ENCODE measurements at places on chromosomes 1 and 21. TPM values are rescaled to one million over a fixed set of nuclear protein-coding genes. Genes with fewer than 3 reads are reported as not detected.

DNA sequence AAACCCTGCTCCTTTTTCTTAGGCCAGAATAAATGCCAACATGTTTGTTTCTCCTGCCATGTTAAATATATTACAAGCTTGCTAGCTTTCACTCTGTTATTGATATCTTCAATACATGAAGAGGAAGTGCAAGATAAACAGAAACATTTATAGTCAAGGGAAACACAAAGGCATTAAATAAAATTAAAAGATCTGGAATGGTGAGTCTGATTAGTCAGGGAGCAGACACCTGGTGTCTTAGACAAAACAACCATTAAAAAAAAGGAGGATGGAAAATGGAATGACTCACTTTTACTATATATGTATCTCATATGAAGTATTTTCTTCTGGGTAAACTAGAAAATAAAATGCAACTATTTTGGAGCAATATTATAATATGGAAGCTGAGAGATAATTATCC, 123.3 kb downstream of the SMYD3 start:
- DNase-seq: no peak

GRCh38 chr1:48469616-48470480, 2.2 kb downstream of the SPATA6 start:
- DNase-seq: no peak

The PTAFR gene
- 0.06 TPM for polyA plus RNA-seq

DNA sequence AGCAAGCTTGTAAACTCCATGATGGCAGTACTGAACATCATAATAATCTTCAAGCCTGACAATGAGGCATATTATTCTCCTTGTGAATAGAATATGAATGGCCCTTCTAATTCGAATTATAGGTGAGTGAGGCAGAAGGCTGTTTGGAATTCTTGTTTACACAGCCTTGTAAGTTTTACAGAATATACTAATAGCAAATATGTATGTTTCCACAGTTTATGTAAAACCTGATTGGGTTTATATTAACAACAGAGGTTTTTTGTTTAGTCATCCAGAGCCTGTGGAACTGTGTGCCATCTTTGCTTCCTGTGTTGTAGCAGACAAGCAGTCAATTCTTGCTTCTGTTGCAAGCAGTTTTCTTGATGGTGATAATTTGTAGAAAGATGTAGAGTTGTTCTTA, 8.0 kb downstream of the OSBPL9 start:
- no peak for DNase-seq

All from SK-N-SH (cell line).